ENCODE measurements at places on chromosomes 3 and 15.

DNA sequence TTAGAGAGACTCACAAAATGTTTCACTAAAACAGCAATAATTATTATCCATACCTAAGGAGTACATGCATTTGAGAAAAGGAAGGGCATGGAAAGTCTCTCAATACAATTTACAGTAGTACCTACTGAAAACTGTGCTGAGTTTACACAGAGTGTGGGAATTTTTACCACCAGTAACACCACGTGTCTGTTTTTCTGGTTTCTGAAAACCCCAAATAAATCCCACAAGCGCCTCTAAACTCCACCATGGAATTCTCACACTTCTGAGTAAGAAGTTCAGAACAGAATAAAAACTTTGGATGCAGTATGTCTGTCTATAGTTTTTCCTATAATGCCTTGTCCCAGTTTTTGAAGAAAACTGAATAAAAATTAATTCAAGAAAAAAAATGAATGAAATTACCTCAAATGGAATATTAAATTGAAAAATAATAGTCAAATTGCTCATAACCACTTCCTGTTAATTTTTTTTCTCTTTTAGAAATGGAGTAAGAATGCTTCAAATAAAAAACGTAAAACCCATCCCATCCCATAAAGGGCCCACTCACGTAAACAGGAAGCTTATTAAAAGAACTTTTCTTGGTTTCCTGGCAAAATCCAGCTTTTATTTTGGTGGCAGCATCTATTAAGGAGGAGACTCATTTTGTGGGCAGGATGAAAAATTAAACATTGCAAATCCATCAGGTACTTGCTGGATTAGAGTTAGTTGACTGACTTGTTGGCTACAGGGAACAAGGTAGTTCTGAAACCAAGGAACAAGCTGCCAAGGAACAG, 378.1 kb downstream of the TIGIT start:
- no peaks in the 10 kb centered on the region for H3K36me3 ChIP-seq
- H3K27ac ChIP-seq, result no peak overlapping the region
- H3K4me1 ChIP-seq, result peaks cover 1% of the 10 kb centered on the region
- H3K4me3 ChIP-seq, result no peak overlapping the region
- no peak for DNase-seq

- no peak overlapping the region for H3K4me3 ChIP-seq
- no peaks in the 10 kb centered on the region for H3K36me3 ChIP-seq
- no peaks in the 10 kb centered on the region for H3K4me1 ChIP-seq
- H3K27ac ChIP-seq, result no peak overlapping the region
These were observed 313.4 kb downstream of the CNTN3 start for GRCh38 chr3:74301056-74301455.

- peaks cover 12% of the 10 kb centered on the region for H3K4me1 ChIP-seq
- H3K4me3 ChIP-seq, result no peak overlapping the region
- DNase-seq, result no peak
- H3K27ac ChIP-seq, result no peak overlapping the region
- H3K27me3 ChIP-seq, result peaks cover 11% of the 10 kb centered on the region
These were observed 38.6 kb downstream of the MAGEF1 start for GRCh38 chr3:184672977-184673870.

DNA sequence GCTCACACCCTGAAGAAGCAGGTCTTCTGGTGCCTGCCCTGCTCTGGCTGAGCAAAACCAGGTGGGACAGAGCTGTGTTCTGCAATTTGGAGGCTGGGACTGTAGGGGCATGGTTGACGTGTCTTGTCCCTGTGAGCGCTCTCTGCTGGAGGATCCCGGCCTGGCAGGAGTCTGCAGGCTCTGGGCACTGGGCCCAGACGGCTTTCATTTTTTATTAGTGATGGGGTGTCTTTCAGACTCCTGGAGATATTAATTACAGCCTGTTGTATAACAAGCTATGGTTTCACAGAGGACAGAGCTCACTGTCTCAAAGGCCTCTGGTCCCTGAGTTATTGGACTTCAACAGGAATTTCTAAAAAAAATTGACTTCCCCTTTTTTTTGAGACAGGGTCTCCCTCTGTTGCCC, 29.5 kb upstream of the ZNF710 start:
- peak; percentile 76 for DNase-seq
- H3K27ac ChIP-seq, result no peak overlapping the region
- peaks cover 3% of the 10 kb centered on the region for H3K27me3 ChIP-seq
- H3K36me3 ChIP-seq, result no peaks in the 10 kb centered on the region

DNA sequence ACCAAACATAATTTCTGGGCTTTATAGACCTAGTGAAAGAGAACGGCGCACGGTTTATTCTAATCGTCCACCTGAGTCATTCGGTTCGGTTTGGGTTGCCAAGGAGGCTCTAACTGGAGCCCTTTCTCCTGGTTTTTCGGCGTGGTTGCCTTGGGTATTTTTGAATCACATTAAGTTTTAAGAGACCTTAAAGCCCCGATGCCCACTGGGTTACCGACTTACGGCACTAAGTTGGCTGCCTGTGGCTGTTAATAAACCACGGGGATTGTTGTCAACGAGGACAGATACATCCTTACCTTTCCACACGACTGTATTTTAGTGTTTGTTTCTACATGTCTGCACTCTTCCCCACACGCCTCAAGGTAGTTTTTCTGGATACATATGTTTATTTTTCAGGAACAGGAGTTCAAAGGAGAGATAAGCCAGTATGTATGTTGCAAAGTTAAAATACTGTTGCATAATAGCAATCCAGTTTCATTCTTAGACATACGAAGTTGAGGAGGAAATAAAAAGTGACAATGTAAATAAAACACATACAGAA, 1.2 kb upstream of the ANP32A start:
- DNase-seq, result no peak
- H3K27ac ChIP-seq, result peak overlapping the region; percentile 88
- H3K36me3 ChIP-seq, result peaks cover 4% of the 10 kb centered on the region
- peaks cover 15% of the 10 kb centered on the region for H3K27me3 ChIP-seq
- peaks cover 24% of the 10 kb centered on the region for H3K4me1 ChIP-seq

DNA sequence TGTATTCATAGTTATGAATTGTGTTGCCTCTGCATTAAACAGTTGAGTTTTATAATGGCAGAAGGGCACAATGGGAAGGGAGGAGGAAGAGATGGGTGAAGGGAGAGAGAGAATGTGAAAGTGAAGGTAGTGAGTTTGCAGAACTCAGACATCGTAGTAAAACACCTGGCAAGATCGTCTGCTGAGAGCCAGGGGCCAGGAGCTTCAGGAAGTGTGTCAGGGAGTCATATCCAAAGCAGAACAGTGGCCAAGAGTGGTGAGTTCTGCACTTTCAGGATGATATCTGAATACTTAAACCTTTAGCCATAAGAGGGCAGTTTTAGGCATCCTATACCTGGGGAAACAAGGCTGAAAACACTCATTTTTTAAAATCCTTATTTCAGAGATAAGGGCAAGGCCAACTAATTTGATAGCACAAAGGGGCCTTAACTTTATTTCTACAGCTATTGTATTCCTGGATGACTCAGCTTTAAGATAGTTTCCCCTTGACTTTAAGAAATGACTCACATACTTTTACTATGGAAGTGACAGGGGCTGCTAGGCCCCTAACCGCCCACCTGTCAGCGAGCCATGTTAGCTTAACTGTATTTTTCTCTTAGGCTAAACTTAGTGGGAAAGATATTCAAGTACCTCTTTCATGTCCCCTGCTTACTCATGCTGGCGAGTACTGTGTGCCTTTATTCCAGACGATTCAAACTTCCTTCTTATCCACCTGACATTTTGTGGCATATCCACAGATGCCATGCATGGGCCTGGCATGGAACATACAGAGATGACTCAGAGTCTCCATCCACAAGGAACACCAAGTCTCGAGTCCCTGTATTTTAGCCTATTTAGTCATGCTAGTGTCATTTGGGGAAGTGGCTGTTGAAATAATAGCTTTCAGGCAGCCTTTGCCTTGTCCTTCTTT, 53.9 kb downstream of the RLBP1 start:
- no peak for DNase-seq
- no peaks in the 10 kb centered on the region for H3K36me3 ChIP-seq
- H3K27ac ChIP-seq, result no peak overlapping the region
- H3K27me3 ChIP-seq, result no peaks in the 10 kb centered on the region
- peaks cover 9% of the 10 kb centered on the region for H3K4me1 ChIP-seq

DNA sequence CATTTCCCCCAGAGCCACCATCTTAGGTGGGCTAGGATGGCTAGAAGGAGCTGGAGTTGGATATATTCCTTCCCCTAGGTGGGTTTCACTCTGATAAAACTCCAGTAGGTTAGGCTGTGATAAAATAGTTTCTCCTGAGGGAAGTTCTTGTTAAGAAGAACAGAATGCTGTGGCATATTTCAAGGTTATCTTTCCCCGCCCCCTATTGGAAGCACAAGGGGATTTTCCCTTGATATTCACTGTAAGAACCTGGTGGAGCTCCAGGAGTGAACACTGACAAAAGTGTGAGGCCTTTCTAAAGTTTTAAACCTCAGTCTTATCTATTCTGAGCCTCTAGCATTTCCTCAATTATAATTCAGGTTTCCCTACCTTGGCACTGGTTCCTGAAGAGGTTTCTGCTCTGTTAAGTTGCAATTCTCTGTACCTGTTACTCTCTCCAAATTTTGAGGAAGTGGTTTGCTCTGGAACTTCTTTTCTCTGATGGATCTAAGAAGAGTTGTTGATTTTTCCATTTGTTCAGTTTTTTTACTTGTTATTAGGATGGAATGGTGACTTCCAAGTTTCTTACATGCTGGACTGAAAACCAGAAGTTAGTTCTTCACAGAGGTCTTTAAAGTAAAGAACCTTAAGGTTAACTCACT, 113.5 kb downstream of the GMPS start:
- DNase-seq, result no peak
- H3K4me3 ChIP-seq, result no peak overlapping the region
- H3K27me3 ChIP-seq, result peaks cover 2% of the 10 kb centered on the region
- H3K27ac ChIP-seq, result no peak overlapping the region

DNA sequence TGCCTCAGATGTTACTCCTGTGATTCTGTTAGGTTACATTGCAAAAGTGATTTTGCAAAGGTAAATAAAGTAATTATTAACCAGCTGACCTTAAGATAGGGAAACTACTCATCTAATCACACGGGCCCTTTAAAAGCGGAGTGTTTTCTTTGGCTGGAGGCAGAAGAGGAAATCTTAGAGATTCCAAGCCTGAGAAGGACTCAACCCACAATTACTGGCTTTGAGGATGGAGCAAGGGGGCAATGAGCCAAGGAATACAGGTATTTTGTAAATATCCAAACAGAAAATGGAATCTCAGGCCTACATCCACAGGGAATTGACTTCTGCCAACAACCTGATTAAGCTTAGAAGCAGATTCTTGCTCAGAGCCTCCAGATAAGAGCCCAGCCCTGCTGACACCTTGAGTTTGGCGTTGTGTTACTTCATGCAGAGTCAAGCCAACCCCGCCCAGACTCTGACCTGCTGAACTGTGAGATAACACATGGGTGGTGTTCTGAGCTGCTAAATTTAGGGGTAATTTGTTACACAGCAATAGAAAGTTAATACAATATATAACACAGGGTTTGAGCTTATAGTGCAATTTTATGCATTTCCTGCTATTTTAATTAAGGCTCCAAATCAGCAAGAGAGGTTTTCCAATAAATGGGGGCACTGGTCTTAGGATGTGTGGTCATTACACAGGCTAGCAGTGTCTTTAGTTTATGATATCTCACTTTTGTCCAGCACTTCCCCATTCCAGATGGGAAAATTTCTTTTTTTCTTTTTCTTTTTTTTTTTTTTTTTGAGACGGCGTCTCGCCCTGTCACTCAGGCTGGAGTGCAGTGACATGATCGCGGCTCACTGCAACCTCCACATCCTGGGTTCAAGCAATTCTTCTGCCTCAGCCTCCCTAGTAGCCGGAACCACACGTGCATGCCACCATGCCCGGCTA, 19.5 kb downstream of the NFKBIZ start:
- H3K36me3 ChIP-seq, result no peaks in the 10 kb centered on the region
- H3K4me3 ChIP-seq, result no peak overlapping the region
- no peak overlapping the region for H3K27ac ChIP-seq
- H3K27me3 ChIP-seq, result peaks cover 1% of the 10 kb centered on the region

DNA sequence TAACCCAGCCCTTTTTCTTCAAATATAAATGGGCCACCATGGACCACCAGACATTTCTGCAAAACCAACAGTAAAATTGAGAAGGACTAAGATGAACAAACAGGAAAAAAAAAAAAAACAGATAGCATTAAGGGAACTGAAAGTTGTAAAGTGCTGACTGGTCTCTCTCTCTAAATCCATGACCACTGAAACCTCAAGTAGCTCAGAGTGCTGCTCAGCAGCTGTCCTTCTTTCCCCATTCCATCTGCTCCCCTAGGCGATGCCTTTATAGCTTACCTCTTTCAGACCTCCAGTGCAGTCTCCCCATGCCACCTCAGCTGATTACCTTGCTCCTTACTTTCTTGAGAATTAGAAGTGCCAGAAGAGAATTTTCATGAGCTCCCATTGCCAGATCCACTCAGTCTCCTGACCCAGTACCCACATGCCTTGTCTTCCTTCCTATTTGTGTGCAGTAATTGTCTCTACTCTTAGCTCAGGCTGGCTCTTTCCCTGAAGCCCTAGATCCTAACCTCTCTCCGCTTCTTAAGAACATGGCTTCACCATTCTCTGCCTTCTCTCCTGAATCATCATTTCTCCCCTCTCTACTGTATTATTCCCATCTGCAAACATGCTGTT, 23.9 kb upstream of the XIRP1 start:
- peaks cover 26% of the 10 kb centered on the region for H3K4me1 ChIP-seq
- no peaks in the 10 kb centered on the region for H3K36me3 ChIP-seq
- H3K4me3 ChIP-seq, result no peak overlapping the region
- H3K27me3 ChIP-seq, result peaks cover 1% of the 10 kb centered on the region
- H3K27ac ChIP-seq, result no peak overlapping the region

DNA sequence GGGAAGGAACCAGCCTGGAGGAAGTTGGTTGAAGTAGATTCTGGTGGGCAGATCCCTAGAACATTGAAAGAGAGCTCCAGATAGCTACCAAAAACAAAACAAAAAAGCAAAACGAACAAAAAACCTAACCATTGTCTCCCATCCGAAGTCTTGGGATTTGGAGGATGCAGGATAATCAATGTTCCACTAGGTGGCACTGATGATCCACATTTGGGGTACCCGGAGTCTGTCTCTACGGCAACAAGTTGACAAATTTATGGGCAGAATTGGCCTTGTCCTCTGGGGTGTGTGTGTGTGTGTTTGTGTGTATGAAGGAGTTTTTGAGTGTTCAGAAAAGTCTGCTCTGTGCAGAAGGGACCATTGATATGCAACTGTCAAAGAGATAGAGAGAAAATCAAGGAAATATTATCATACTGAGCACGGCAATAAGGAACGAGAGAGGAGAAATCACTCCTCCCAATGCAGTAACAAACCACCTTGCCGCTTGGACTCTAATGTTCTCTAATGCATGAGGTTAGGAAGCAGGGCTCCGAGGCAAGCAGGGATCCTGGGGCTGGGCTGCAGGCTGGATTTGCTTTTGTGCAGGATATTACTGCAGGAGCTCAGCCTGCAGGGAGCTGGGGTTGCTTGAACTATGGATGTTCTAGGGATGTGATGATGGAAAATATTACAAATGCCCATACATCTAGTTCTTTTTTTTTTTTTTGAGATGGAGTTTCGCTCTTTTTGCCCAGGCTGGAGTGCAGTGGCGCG, 59.8 kb upstream of the KLHL25 start:
- no peak overlapping the region for H3K27ac ChIP-seq
- no peaks in the 10 kb centered on the region for H3K27me3 ChIP-seq
- DNase-seq, result peak; percentile 56
- H3K4me3 ChIP-seq, result no peak overlapping the region

GRCh38 chr15:63918901-63919348, 85.2 kb upstream of the HERC1 start:
- peak overlapping the region; percentile 58 for H3K27ac ChIP-seq
- no peak overlapping the region for H3K4me3 ChIP-seq
- no peaks in the 10 kb centered on the region for H3K36me3 ChIP-seq
- peaks cover 2% of the 10 kb centered on the region for H3K27me3 ChIP-seq
- H3K4me1 ChIP-seq, result peaks cover 41% of the 10 kb centered on the region

GRCh38 chr15:39230205-39230907, 350.5 kb upstream of the THBS1 start:
- H3K27me3 ChIP-seq, result peaks cover 3% of the 10 kb centered on the region
- H3K36me3 ChIP-seq, result no peaks in the 10 kb centered on the region
- H3K4me1 ChIP-seq, result peaks cover 28% of the 10 kb centered on the region
- H3K4me3 ChIP-seq, result no peak overlapping the region

Measured in endothelial cell (in vitro differentiated cells).